ENCODE measurements at places on chromosomes 3 and 15.

GRCh38 chr3:19742935-19743334 lies 191.1 kb downstream of the EFHB start:
- DNase-seq: no peak

- DNase-seq: no peak
Observed at GRCh38 chr15:101112336-101113113, 139.3 kb downstream of the CHSY1 start.

- no peak for DNase-seq
Observed at GRCh38 chr3:55540579-55540978, 53.5 kb upstream of the WNT5A start.

DNA sequence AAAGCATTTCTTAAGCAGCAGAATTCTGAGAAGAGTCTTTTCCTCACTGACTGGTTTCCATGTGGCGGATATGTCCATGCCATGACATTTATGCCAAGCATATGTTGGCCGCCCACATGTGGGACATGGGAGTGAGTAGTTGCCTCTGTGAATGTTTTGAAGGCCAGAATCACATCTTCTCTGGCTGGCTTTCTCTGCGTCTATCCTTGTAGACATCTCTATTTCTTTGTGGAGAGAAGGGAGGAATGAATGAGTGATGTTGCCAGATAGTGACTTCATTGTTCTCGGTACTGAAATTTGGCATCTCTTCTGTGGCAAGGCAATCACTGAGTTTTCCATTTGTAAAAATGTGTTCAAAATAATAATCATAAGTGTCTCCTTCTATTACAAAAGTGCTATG lies 316.0 kb downstream of the CLSTN2 start:
- no peak for DNase-seq

DNA sequence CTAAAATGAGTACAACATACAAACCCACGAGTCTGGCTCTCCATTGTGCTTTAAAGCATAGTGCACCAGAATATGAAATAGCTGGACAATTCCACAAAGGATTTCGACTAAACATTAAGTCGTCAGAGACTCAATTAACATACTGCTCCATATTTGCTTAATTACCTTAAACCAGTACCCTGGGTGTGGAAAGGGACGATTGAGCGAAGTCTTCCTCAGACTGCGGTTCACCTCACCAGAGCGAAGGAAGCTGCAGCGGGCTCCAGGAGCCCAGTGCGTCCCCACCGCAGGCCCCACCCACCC lies 218 bp upstream of the TRPC1 start:
- no peak for DNase-seq

DNA sequence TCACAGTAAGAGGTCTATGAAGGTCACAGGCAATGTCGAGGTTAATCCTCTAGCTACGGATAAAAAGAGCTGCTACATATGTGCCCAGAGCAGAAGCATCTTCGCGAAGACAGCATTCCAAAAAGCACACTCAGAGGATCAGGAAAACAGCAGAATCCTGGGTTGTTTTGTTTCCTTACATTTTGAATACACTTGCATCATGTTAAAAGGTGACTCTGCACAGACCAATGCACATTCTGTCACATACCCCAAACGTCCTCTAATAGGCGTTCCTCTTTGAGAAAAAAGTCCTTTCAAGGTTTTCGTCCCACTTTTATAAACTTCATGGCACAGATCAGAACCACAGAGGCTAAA lies 52.7 kb downstream of the VGLL4 start:
- no peak for DNase-seq

DNA sequence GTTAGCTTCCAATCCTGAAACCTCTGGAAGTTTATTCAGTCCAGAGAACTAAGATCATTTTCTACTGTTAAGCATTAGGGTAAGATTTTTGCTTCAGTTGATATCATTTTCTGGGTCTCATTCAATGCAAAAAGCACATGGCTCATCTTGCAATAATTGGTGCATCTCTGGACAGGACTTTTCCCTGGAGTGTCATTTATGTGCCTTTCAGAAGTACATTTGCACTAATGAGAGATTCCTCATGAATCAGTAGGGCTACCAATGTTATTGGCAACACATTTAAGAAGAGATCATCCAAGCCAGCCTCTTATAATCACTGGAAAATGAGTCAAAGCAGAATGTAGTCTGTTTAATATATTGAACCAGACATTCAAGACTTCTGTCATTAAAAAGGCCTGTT lies 224.2 kb upstream of the CHRNA7 start:
- DNase-seq: no peak

- DNase-seq: no peak
Observed at GRCh38 chr3:132829101-132829500, 106.9 kb upstream of the NPHP3 start.

- no peak for DNase-seq
Observed at GRCh38 chr15:39304201-39304841, 276.6 kb upstream of the THBS1 start.

- no peak for DNase-seq
Observed at GRCh38 chr3:179949412-179949811, 87.3 kb downstream of the PEX5L start.

DNA sequence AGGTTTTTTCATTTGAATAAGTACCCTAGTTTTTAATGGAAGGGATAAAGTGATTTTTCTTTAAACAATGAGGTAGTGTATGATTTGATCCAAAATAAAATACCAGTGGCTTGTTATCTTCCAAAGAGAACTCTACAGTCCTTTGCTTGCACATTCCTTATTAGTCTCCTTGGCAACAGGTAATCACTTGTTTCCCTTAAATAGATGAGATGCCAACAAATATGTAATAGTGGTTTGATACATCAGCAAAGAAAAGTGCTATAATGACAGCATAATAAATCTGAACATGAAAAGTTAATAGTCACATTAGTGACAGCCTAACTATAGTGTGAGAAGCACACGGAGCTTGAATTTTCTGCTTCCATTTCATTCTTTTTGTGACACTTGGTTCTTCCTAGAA lies 360.2 kb downstream of the ZNF385D start:
- DNase-seq: no peak

GRCh38 chr3:138081371-138082084 lies 33.9 kb downstream of the DZIP1L start:
- DNase-seq: no peak

DNA sequence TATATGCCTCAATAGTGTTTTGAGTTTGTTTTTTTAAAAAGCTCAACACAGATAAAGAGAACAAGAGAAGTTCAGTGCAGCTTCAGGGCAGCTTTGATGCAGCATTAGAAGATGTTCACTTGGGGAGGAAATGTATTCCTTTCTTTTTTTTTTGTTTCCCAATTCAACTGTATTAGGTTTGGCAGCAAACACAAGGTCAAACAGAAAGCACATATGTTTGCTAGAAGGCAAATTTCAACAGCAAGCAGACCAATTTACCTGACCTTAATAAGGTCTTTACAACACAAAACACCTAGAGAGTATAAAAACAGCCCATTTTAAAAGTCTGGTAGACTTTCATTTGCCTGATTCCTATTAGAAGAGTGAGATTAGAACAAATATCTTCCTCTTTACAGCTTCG lies 7.3 kb upstream of the CDAN1 start:
- no peak for DNase-seq

DNA sequence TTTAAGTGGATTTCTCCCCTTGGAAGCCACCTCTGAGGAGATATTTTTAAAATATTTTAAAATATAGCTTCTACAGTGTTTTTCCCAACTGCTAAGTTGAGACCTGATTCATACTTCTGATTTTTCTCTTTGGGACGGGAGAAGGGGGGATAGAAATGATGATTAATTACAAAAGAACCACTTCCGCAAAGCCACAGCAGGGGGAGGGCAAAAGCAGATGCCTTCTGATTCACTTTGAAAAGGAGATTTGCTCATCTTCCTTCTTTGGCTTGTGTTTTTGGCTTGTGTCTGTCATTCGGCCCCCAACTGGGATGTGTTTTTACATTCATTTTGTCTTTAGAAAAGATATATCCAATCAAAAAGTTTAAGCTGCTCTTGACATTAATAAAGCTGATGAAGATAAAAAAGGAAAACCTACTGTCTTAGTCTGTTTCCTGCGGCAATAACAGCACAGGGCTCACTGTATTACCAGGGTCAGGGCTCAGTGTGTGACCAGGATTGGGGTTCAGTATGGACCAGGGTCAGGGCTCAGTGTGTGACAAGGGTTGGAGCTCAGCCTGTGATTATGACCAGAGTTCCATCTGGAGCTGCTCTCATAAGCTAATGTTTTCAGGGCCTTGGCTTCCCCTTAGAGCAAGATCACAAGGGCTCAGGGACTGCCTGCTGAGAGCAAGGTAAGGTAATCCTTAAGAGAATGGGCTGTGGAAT lies 223.2 kb downstream of the MTHFS start:
- no peak for DNase-seq

DNA sequence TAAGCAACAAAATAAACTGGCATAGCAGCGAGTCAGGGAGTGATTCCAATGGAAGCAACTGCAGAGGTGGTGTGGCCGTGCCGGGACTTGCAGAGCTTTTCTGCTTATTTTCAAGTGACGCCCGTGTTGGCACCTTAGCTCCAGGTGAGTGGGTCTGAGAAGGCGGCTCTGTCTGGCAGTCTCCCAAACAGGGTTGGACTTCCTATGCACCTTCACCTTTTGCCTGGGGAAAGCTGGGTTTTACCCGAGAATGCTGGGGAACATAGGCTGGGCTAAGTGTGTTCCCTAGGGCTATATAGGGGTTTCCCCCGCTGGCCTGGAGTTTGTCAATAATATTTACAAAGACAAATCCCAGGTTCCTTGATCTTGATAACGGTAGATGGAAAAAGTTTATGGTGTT lies 179.9 kb upstream of the TBL1XR1 start:
- no peak for DNase-seq

- DNase-seq: no peak
Observed at GRCh38 chr3:119613872-119614271, 16.2 kb downstream of the PLA1A start.

- no peak for DNase-seq
Observed at GRCh38 chr3:39193391-39193790, 996 bp upstream of the XIRP1 start.

GRCh38 chr3:141913150-141913811 lies 36.8 kb downstream of the ATP1B3 start:
- no peak for DNase-seq

GRCh38 chr3:42501321-42501680 lies 1.1 kb upstream of the VIPR1 start:
- no peak for DNase-seq

- no peak for DNase-seq
Observed at GRCh38 chr15:82058517-82059204, 12.8 kb upstream of the MEX3B start.

DNA sequence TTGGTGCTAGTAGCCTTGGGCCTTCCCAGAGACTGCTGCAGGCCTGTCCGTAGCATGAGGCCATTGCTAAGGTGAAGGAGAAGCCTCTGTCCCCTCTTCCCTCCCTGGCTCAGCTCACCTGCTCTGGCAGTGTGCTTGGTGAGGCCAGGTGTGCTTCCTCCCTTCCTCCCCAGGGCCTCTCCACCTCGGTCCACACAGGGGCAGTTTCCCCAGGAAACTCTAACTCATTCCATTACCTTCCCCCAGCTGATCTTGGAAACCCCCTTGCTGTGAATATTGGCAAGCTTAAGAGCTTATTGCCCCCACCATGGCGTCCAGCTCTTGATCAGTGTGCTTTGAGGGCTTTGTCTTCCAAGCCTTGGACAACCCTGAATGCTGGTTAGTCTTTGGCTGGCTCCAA lies 52.7 kb downstream of the ZNF445 start:
- DNase-seq: no peak

GRCh38 chr3:149401926-149402310 lies 24.5 kb upstream of the TM4SF1 start:
- DNase-seq: no peak

GRCh38 chr3:134081211-134081610 lies 51.5 kb upstream of the SLCO2A1 start:
- DNase-seq: no peak

- DNase-seq: no peak
Observed at GRCh38 chr3:12158387-12159226, at the start of gene TIMP4. TSS of gene TIMP4 (minus strand) at chr3:12158912. CDS start at chr3:12158840, 72 bp downstream.

DNA sequence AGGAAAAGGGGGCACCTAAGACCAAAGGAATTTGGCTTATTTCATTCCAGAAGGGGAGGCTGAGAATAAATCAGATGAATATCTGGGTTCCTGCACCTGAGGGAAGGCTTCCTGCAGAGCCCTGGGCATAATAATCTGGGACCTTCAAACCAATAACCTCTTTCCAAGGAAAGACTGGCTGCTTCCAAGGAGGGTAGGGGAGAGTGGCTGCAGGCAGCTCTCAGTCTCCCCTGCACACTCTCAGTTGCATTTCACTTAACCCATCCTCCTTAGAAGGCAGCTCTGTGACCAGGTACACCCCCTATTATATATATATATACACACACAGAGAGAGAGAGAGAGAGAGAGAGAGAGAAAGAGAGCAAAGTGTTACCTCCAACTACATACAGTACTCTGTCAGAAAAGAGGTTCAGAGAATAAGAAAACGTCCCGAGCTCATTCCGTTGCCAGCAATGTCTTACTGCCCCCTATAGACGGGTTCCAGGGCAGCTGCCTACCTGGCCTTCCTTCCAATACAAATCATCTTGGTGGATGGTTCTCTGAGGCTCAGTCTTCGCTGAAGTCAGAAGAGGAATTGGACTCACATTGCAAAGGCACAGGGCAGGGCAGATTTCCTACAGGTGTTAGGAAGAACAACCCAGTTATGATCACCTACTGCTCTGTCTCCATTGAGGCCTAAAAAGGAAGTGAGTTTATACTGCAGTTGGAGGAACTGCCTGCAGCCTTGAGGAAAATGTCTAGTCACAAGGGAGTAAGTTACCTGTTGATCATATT lies 26.1 kb downstream of the CAPN3 start:
- DNase-seq: no peak
